Mesothelial cell of epicardium (in vitro differentiated cells): ENCODE measurements at places on chromosomes 2 and 18.

- no peak for DNase-seq
Measured at GRCh38 chr18:55778788-55779690, 191.0 kb upstream of the TCF4 start.

- DNase-seq: no peak
Measured at GRCh38 chr2:24986372-24986771, 14.6 kb upstream of the DNAJC27 start.

DNA sequence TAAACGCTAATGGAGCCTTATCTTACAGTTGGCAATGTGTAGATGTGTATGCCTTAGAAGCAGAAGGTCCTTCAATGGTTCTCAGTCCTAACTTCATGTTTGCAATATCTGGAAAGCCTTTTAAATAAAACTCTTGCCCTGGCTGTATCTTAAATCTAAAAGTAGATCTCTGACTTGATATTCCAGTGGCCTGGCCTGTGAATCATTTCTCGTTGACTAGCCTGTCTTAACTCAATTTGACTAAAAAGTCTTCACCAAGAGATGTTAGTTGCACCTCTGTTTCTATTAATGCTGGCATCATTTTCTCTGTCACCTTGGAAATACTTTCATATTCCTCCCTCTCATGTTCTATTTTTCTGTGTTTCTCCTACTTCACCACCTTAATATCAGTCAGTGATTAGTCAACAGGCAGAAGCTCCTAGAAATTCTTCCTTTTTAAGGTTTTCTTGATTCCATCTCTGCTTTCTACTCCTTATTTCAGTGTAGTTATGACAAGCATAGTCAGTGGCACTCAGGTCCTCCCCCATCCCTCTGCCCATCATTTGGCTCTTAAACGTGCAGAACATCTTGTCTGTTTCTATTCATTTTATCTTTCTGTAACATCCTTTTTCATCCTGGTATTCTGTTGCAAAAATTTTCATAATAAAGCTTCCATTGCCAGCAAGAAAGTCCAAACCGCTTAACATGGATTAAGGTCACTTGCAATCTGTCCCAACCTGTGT, 4.3 kb downstream of the ITGAV start:
- no peak for DNase-seq

- DNase-seq: peak; percentile 83
Measured at GRCh38 chr2:96174251-96175144, 29.3 kb upstream of the DUSP2 start.

DNA sequence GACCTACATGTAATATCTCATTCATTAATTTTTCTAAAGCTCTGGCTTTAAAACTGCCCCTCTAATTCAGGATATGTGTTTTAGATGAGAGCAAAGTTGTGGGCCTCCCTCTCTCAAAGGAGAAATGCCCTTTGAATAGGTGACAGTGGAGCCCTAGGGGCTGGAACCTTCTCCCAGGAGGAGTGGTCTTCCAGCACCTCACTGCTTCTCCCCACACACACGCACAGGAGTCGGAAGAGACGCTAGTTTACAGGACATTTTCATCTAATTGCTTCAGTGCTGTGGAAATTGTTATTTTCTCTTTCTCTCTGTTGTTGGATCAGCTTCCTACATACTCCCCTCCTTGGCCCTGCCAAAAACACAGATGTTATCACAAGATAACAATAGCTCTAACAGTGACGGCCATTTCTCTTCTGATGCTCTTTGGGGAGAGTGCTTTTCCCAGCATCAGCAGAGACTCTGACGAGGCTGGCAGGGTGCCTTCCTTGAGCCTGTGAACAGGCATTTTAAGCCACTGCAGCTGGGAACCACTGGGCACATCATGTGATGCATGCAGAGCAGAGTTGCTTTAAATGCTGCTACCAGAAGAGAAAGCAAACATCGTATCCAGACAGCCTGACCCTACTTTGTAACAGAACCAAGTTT, 209.4 kb upstream of the SP5 start:
- no peak for DNase-seq

- DNase-seq: no peak
Measured at GRCh38 chr2:98533547-98533946, 74.8 kb downstream of the COA5 start.

GRCh38 chr2:85852152-85852840, 36.5 kb downstream of the ST3GAL5 start:
- DNase-seq: no peak

GRCh38 chr2:106609780-106610179, 122.6 kb downstream of the CD8B2 start:
- no peak for DNase-seq

GRCh38 chr2:141384676-141385075, 746.1 kb downstream of the LRP1B start:
- no peak for DNase-seq

GRCh38 chr2:23530909-23531276, 145.9 kb downstream of the KLHL29 start:
- DNase-seq: no peak

- DNase-seq: no peak
Measured at GRCh38 chr2:215717501-215718381, 281.9 kb upstream of the FN1 start.

- DNase-seq: no peak
Measured at GRCh38 chr2:229719926-229720647, 5.7 kb upstream of the DNER start.

DNA sequence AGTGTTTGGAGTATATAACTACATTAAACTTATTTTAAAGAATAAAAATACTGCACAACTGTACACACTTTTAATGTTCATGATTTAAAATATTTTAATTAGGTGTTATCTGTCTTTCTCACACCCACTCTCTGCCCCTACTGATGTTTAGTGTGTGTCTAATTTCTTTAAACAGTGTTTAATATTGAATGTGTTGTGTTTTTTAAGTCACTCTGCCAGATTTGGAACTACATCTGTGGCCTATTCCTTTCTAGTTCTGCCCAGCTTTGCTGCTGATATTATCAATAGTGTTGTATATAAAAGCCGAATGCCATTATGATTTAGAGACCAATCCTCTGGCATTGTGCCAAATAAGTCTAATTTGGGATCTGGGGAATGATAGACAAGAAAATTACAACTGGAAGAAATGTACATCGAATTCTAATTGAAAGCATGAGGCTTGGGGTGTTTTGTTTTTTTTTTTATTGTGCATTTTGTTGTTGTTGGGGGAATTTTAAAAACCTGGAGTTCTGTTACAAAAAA, 398.0 kb downstream of the CPS1 start:
- DNase-seq: no peak

DNA sequence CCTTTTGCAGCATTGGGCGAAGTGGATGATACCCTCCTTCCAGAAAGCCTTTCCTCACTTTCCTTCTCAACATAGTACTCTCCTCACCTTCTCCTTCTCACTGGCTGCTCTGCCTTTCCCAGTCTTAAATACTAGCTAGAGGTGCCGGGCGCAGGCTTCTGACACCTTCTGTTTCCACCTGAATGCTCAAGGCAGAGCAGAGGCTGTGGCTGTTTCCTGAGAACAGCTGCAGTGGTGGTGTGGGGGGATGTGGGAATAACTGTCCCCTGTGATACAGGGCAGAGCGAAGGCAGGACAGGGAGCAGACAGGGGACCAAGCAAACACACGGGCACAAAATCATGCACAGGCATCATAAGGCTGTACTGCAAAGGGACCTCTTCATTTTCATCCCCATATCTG, 303.1 kb downstream of the SS18 start:
- no peak for DNase-seq

DNA sequence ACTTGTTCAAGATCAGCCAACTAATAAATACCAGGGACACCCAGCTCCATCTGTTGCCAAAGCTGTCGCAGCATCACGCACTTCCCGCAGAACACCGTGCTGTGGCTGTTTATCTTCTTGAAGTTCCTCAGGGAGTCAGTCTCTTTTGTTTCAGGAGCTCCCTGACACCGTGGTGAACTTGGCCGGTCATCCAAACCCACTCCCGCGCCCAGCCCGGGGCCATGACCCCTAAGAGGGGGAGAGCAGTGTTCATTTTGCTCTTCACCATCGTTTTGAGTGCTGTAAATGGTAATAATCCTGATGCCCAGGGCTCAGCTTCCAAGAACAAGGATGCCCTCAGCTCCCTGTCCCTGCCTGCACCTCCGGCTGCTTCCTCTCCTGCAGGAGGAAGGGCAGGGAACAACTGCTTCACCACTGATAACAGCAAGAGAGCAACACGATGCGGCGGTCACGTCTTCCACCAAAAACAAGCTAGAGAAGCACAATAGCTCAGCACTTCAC, 131.4 kb downstream of the SEPTIN10 start:
- no peak for DNase-seq

- no peak for DNase-seq
Measured at GRCh38 chr18:69157906-69158305, 242.8 kb upstream of the DOK6 start.

GRCh38 chr2:241678307-241678706, 8.3 kb downstream of the DTYMK start:
- no peak for DNase-seq
